ENCODE measurements at places on chromosomes 5 and 9.

DNA sequence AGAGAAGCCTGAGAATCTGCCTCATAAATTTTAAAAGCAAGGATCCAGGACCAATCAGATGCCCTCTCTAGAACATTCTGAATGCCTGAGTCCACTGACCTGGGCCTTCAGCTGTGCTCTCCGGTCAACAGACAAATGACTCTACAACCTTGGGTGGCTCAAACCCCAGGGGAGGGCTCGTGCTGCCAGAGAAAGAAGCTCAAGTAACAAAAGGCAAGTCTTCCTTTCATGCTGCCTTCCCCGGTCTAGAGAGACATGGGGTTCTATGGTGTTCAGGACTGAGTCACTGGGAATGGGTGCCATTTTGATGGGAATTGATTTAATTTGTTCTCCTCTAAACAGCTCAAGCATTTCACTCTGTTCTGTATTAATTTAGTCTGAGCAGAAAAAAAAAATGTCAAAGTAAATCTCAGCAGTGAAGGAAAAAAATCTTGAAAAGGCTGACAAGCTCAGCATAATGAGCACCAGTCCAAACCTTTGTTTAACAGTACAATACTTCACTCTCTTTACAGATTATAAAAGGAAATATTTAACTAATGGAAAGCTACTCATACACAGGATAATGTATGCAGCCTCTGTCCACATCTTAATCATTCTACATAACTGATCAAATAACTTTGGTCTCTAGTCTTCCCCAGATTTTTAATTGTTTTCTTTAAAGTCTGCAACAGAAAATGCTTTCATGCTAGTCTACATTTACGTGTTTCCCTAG is 191.0 kb downstream of the GLIS3 start:
- no peak for DNase-seq

DNA sequence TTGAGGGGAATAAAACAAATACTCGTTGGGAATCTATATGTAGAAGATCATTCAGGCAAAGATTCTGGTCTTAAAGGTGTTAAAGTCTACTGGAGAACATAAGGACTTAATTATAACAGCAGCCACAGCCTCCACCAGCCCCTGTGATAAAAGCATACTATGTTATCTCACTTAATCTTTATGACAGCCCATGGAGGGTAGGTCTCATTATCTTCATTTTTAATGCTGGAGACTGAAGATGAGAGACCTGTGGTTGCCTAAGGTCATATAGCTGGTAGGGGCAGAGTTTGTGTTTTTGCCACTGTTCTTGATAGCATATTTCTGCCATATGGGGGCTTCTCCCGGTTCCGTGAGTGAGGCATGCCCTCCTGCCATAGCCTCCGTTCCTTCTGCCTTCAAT is 88.7 kb downstream of the TRIO start:
- DNase-seq: no peak

GRCh38 chr5:133844836-133845235 is 123.6 kb downstream of the C5orf15 start:
- DNase-seq: no peak

GRCh38 chr9:113454914-113455761 is 8.4 kb upstream of the RGS3 start:
- DNase-seq: no peak

- DNase-seq: no peak
Measured at GRCh38 chr5:170440771-170441392, 51.7 kb upstream of the KCNMB1 start.

DNA sequence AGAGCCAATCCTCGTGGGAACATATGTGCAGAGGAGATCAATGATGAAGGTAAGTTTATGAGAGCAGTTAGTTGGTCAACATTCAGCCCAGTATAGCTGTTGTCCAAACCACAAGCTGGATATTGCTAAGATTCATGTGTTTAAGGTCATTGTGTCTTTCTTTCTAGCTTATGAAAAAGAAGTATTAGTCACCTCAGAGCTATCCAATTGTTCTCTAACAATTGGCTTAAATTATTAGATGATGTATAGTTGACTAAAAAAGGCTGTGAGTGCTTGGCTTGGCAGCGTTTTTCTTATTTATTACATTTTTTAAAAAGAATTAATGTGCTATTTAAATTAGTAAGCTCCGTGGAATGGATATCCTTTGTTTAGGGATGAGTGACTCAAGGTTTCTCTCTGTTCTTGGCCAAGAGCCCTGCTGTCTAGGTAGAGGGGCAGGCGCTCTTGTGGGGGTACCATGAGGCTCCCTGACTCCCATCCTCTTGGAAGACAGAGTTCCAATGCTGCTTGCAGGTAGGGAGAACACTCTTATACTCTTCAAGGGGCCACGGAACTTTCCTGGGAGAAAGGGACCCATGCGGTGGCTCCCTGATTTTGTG is 487.4 kb downstream of the IRX1 start:
- no peak for DNase-seq

GRCh38 chr5:173890195-173890991 is 2.2 kb downstream of the CPEB4 start:
- no peak for DNase-seq

DNA sequence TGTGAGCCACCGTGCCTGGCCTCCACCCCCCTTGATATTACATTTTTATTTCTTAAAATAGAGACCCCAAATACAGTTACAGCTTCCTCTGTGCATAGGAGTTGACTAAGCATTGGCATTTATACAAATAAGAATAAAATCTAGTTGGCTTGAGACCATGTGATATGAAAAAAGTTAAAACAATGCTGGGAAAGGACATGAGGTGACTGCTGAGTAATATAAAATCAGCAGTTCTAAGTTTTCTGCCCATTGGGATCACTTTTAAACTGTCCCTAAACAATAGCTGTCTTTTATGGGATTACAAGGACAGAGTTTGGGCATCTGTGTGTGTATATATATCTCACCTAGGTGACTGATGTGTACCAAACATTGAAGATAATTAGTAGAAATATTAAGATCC is 96.6 kb downstream of the UBE2R2 start:
- no peak for DNase-seq

GRCh38 chr9:27090231-27090630 is 18.8 kb upstream of the TEK start:
- DNase-seq: no peak

DNA sequence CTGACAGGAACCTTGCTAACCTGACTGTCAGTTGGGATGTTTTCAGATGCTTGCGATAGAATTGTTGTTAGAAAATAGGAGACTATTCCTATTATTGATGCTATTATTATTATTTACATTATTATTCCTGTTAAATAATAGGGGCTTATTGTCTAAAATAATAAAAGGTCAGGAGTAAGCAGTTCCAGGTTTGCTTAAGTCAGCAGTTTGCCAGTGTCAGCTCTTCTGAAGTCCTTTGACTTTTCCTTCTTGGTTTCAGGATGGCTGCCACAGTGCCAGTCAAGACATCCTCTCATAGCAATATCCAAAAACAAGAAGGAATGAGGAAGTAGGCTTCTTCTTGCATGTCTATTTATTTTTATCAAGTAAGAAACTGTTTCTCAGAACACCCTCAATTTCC is 141.7 kb upstream of the MARCHF11 start:
- DNase-seq: no peak

DNA sequence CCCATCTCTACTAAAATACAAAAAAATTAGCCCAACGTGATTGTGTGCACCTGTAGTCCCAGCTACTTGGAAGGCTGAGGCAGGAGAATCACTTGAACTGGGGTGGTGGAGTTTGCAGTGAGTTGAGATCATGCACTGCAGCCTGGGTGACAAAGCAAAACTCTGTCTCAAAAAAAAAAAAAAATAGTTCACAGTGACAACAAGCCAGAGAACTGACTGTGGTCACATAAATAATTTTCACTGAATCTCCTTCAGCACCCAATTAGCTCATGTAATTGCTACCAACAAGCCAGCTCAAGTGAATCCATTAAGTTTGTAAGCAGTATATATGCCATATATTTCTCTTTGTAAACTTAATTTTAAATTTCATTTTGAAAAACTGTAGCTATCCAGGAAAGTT is 14.5 kb upstream of the AFAP1L1 start:
- no peak for DNase-seq

- no peak for DNase-seq
Measured at GRCh38 chr5:173614591-173614990, 1.9 kb downstream of the BOD1 start.

DNA sequence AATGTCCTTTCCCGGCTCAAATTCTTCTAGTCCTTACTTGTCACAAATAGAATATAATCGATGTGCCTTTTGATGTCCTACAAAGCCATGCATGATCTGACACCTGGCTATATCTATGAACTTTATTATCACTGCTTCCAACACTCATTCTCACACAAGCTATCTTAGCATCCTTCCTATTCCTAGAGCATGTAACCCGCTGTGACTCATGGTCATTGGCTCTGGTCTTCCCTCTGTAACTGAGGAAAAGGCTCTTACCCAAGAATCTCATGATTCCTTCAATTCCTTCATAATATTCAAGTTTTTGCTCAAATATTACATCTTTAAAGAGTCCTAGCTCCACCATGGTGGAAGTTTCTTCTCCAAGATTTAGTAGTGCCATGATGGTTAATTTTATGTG is 480.0 kb upstream of the PAPPA start:
- no peak for DNase-seq

- DNase-seq: no peak
Measured at GRCh38 chr5:140041492-140042392, 1.4 kb downstream of the NRG2 start.

- DNase-seq: no peak
Measured at GRCh38 chr9:132669319-132669697, 475 bp downstream of the DDX31 start.

DNA sequence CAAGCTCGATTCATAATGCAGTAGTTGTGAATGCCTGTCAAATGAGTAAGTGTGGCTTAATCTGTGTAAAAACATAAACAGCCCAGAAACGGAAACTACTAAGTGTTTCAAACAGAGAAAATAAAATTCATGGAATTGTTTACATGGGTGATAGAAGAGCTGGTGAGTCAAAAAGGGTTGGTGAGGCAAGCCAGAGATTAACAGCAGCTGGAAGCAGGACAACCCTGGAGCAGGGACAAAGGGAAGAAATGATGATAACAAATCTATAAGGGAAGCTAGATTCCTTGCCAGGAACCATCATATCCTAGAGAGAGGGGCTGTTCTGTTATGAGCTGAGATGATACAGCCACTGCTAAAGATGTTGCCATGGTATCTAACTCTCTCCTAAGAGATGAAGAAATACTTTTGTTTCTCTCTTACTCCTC is 18.0 kb upstream of the PRR16 start:
- no peak for DNase-seq

DNA sequence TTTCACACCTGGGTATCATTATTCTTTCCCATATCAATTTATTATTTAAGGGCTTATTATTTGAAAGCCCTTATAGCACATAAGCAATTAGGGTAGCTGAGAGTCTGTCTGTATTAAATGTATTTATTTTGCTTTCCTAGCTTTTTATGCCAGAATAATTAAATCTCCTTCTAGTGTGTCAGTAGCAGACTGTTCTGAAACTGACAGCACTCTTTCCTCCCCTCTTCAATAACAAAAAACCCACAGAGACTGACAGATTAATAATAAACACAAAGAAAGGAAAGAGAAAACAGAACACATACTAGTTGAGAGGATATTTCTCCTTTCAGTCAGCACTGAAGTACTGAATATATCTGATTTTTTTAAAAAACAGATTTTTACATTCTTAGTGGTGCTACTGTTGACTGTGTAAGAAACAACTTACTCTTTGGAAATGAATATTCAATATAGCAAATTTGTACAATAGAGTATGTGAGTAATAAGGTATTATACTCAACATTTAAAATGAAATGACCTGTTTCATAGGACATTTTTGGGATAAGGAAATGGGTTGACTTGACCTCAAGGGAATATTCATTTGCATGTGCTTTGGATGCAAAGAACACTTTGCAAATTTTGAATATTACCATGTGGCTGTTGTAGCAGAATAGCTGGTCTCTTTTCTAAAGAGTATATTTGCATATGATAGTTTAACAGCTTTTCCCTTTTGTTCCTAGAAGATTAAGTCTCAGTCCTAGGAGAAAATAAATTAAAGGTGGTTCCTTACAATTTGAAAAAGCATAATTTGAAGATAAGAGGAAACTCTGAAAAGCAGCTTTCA is 208.3 kb downstream of the SPATA31D1 start:
- DNase-seq: no peak

GRCh38 chr5:125202871-125203438 is 456.5 kb upstream of the ZNF608 start:
- no peak for DNase-seq

DNA sequence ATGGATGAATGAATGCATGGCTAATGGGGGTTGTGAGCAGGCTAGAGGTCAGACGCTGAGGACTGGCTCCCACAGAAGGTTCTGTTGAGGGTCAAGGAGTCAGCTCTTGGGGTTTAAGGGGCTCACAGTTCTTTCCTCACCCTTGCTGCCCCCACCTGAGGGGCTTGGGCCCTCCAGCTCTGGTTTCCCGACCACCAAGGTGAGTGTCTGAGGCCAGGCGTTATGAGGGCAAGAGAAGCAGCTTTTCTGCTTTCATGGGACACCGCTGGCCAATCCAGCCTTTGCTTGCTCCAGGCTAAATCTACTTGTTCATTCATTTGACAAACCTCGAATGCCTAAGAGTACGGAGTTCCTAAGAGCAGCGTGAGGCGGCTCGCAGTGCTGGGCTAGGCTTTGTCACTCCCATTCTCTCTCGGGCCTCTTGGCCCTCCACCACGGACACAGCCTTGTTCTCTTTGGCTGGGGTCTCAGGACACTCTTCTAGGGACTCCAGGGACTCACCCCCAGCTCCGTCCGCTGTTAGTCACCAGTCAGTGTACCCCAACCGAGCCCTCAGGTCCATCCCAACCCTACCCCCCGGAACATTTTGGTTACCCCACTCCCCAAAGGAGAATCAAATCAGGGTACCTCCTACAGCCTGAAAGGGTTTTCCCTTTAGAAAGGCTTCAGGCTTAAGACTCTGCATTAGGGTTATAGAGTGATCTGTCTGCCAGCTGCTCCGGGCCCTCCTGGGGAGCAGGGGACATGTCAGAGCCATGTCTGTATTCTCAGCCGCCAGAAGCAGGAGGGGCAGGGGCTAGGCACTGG is 210.1 kb upstream of the MVB12B start:
- DNase-seq: no peak

DNA sequence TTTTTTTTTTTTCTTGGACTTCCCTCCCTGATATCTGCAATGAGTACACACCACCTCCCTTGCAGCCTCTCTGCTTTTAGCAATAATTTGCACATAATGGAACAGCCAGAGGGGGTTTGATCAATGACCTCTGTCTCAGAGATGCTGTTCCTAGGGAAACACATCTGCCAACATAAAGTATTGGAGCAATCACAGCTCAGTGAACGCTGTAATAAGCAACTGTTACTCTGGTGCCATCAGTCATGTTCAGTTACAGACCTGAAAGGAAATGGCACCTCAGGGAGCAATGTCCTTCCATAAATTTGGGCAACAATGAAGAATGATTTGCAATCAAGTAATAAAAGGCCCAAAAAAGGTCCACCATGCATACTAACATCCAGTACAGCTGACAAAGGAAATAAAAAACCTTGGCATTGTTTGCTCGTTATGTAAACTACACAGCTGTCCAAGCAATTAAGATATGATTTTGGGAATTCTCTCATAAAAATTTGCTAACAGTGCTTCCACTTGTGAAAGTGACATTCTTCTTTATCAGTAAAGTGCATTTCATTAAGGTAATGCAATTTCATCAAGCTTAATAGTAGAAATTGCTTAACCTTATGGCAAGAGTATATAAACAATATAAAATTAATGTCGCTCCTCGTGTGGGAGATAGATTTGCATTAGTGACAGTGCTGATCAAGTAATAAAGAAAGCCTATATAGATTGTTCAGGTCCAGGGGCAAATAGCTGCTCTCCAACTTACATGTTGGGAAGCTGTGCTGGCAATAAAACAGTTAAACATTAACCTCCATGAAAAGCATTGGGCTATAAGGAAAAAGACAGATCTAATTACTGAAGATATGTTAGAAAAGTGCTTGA is 167.8 kb downstream of the RASEF start:
- DNase-seq: no peak

- no peak for DNase-seq
Measured at GRCh38 chr5:11477786-11478185, 426.5 kb downstream of the CTNND2 start.

All from activated CD4-positive, CD25-positive, alpha-beta regulatory T cell (primary cell).